Colonic mucosa (tissue), 4 donors: ENCODE measurements at places on chromosomes 1 and 21.

GRCh38 chr1:95013950-95014574 lies 58.7 kb downstream of the ALG14 start:
- no peak for DNase-seq

GRCh38 chr1:44860891-44861425 lies 17.9 kb upstream of the PTCH2 start:
- no peak for DNase-seq

DNA sequence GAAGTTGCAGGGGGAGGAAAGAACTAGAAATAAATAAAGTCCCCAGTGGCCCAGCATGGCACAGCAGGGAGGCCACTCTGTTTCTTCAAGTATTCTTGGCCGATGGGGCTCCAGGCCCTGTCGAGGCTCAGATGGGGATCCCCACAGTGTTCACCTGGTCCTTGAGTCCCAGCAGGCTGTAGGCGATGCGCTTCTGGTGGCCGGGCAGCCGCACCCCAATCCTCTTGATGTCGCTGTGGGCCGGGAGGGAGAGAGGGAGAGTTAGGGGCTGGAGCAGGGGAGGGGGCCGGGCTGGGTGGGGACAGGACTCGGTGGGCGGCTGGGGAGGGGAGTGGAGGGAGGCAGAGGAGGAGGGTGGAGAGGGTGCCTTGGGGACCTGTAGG lies 30.8 kb downstream of the EPHA2 start:
- DNase-seq = no peak

- peak; percentile 63 for DNase-seq
Observed at GRCh38 chr1:153945131-153945794, 1.3 kb downstream of the DENND4B start.

DNA sequence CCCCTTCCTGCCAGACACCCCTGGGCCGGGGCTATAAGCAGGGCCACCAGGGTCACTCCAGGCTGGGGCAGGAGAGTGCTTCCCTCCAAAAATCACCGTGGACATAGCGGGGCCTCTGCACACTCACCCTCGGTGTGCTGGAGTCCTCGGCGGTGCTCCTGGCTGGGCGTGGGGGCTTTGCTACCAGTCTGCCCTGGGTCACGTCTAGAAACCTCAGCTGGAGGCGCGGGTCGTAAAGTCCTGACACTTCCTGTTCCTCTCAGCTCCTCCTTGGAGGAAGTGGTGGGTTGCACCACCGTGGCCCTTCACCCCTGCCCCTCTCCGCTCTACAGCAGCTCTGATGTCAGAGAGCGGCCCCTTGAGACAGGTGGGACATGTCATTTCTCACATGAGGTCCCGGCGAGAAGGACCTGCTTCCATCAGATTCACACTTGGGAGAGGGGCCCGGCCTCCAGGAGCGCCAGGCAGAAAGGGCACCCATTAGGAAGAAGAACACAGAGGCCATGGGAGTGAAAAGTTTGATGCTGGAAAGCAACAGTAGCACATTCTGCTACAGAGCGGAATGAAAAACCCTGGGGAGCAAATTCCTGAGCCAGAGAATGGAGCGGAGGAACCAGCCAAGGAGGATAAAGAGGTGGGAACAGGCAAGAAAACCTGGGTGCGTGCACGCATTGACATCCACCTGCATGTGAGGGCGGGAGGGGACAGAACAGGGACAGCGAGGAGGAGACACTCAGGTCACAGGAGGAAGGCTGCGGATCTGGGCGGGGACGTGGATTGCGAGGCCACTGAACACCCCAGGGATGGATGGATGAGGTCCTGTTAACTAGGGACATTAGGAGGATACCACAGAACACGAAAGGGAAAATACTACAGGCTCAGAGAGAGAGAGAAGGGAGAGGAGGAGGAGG lies at the start of gene ITGB2:
ITGB2 (minus strand) TSS at position 206 of the 911 bp plus-strand sequence. CDS start 10,117 bp downstream, outside the sequence.
- DNase-seq = no peak

DNA sequence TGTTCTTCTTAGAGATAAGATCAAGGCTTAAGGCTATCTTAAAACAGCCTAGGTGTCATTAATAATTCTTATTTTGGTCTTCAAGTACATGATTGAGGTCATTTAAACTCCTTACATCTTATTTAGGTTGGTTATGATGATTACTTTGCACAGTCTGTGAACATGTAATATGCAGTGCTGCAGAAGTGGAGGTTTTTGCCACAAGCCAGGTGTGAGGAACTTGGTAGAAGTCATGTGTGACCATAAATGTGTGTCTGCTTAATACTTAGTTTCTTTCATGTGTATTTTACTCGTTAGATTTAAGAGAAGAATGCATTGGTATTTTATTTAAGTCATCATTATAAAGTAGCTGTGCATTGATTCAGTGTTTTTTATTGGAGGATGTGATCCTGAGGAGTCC lies 10.1 kb downstream of the ATG4C start:
- DNase-seq = no peak

GRCh38 chr1:201561601-201562000 lies 22.7 kb downstream of the NAV1 start:
- DNase-seq = no peak

GRCh38 chr1:116721451-116722007 lies 32.7 kb upstream of the CD2 start:
- no peak for DNase-seq

DNA sequence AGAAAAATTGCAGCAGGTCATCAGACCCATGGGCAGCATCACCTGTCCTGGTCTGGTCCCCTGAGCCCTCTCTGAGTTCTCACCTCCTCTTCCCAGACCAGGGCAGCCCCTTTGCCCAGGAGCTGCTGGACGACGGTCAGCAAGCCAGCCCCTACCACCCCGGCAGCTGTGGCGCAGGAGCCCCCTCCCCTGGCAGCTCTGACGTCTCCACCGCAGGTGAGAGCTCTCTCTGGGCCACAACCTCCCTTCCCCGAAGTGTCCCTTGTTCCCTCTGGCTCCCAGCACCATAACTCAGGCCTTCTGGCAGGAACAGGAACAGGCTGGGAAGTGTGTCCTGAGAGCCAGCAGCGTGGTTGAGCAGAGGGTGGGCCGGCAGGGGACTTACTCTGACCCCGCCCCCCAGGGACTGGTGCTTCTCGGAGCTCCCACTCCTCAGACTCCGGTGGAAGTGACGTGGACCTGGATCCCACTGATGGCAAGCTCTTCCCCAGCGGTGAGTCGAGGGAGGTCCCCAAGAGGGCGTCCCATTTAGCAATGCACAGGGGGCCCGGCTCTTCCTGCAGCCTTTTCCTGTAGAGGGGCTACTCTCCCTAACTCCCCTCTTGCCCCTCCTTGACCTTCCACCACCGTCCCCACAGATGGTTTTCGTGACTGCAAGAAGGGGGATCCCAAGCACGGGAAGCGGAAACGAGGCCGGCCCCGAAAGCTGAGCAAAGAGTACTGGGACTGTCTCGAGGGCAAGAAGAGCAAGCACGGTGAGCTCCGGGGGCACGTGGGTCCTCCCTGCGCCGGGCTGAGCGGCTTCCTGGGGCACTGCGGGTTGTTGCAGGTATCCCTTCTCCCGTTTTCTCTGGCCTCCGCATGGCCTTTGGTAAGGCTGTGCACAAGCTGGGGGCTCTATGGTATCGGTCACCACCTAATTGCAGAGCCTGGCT lies 2.4 kb downstream of the ELF3 start:
- DNase-seq = peak; percentile 41

DNA sequence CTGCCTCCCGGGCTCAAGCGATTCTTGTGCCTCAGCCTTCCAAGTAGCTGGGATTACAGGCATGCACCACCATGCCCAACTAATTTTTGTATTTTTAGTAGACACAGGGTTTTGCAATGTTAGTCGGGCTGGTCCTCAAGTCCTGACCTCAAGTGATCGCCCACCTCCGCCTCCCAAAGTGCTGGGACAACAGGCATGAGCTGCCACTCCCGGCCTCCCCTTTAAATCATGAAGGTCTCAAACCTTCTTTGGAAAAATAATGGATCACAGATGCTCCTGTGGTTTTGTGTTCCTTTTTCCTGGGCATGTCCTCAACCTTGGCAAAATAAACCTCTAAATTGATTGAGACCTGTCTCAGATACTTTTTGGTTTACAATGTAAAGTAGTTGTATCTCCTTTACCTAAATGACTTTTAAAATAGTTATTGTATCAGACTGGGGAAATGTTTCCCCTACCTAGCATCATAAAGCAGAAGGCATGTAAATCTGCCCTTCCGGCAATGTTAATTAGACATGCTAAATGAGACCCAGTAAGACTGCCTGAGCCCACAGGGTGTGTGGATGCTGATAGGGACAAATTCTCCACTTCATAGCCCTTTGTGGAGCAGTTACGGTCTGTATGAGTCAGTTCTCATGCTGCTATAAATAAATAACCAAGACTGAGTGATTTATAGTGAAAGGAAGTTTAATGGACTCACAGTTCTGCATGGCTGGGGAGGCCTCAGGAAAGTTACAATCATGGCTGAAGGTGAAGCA lies 27.8 kb downstream of the CBR1 start:
- no peak for DNase-seq

GRCh38 chr21:46269466-46269865 lies 15.9 kb downstream of the MCM3AP start:
- DNase-seq = no peak

GRCh38 chr1:1345860-1346500 lies 3.2 kb downstream of the DVL1 start:
- no peak for DNase-seq

DNA sequence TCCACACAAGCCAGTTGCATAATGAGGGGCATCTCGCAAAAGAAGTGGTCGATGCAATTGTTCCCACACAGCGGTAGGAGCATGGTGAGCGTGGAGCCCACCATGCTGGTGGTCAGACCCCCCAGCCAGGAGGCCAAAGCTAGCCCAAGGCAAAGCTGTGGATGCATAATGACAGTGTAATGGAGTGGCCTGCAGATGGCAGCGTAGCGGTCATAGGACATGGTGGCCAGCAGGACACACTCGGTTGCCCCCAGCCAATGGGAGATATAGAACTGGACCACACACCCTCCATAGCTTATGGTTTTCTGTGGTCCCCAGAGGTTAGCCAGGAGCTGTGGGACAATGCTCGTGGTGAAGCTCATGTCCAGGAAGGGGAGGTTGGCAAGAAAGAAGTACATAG lies 4.3 kb downstream of the OR2C3 start:
- DNase-seq = no peak

- peak; percentile 77 for DNase-seq
Observed at GRCh38 chr1:39132505-39133339, 71.8 kb upstream of the MACF1 start.

- DNase-seq = no peak
Observed at GRCh38 chr1:199353906-199354305, 673.6 kb upstream of the NR5A2 start.

GRCh38 chr1:234371414-234371813 lies 1.8 kb upstream of the COA6 start:
- DNase-seq = no peak

DNA sequence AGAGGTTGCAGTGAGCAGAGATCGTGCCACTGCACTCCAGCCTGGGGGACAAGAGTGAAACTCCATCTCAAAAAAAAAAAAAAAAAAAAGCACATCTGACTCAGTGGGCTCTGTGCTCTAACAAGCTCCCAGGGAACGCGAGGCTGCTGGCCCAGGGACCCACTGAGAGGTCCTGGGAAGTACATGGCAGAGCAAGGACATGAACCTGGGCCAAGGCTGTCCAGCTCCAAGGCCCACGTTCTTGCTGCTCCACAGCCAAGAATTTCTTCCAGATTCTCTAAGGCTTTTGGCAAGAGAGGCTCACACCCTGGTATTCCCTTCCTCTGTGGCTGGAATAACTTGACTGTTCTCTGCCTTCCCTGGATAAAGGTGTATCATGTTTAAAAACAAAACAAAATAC lies 15.4 kb upstream of the AGTRAP start:
- no peak for DNase-seq

DNA sequence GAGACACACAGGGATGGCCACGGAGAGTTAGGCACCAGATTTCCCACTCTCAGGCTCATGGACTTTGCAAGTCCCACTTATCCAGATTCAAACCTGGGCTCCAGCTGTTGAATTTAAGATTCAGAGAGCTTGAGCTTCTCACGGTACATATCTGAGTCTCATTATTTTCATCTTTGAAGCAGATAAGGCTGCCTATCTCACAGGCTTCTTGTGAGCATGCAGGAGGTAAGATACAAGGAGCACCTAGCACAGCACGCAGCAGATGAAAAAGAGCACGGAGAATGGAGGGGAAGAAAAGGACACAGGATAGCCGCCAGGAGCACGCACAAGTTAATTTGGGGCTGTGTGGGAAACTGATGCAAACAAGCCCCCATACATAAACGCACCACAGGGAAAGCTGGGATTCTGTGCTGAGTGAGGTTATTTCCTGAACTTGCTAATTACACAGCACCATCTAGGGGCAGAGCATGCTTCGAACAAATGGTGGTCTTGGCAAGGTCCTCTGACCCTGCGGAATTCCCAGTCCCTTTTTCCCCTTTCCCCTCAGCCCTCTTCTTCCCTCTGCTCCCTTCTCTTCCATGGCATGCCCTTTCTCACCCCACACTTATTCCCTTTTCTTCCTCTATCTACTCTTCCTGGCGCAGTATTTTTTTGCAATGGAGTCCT lies 134.7 kb upstream of the VANGL1 start:
- DNase-seq = no peak

- DNase-seq = no peak
Observed at GRCh38 chr1:30714025-30714424, 9.4 kb downstream of the MATN1 start.

DNA sequence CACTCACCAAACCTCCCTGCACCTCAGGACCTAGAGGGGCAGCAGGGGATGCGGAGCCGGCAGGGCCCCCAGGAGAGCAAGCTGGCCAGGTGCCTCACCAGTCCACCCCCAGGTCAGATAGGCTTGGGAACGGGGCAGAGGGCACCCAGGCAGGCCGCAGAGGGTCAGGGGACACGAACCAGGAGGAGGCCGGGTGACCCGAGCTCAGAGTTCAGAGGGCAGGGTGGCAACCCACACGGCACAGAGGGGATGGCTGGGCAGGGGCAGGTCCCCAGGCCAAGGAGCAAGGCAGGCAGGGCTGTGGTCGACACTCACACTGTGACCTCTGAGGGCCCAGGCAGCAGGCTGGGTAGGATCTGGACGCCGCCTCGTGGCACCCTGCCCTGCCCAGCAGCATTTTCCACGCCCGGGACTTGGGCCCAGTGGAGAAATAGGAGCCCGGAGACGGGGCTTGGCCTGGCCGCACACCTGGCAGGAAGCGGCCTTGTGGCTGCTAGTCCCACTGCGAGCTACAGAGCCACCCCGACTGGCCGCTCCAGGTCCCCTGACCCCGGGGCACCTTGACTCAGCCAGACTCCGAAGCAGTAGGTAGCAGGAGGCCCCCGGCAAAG lies 5.3 kb downstream of the DVL1 start:
- no peak for DNase-seq

GRCh38 chr1:21665711-21666575 lies 3.2 kb downstream of the RAP1GAP start:
- no peak for DNase-seq

DNA sequence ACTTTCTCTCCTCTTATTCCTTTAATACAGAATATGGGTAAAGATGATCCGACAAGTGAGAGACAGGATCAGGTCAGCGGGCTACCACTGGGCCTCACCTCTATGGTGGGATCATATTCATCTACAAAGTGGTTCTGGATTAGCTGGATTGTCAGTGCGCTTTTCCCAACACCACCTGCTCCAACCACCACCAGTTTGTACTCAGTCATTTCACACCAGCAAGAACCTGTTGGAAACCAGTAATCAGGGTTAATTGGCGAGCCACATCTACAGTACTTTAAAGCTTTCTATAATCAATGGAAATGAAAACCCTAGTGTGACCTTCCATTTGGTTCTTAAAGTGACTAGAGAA lies 643 bp downstream of the NRAS start:
- no peak for DNase-seq
